ENCODE measurements at places on chromosomes 13 and 19.

GRCh38 chr19:15159251-15159650, 41.5 kb downstream of the NOTCH3 start:
- no peaks in the 10 kb centered on the region for H3K4me1 ChIP-seq
- H3K27me3 ChIP-seq = peaks cover 3% of the 10 kb centered on the region

DNA sequence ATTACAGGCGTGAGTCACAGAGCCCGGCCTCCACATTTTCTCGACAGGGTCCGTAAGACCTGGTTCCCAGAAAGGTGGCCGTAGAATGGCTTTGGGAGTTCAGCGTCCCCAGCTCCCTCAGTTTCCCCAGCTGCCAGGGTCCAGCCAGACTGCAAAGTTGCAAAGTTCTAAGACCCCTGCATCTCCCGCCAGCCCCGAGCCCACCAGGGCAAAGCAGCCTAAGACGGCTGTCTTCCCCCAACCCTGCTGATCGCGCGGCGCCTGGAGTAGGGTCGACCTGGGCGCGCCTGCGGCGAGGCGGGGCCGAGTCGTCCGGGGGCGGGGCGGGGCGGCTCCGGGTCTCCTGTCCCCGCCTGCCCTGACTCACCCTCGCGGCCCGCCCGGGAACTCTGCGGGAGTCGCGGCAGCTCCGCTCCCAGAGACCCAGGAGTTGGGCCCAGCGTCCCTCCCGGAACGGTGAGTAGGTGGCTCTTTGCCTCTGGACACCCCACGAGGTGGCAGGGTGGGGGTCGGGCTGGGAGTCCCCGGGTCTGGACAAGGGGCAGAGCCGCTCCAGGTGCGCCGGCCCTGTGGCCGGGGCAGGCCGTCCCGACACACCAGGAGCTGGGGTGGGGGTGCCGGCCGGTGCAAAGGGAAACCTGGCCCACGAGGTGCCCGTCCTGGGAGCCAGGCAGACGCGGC, at the start of gene LRRC8E:
TSS of gene LRRC8E (plus strand) at position 366 of the 681 bp plus-strand sequence. CDS start 7,094 bp downstream, outside the sequence.
- ATAC-seq = peak; percentile 81
- no peak within 1 kb of the TSS for H3K27ac ChIP-seq
- H3K27me3 ChIP-seq = no peaks in the 10 kb centered on the region
- no peaks in the 10 kb centered on the region for H3K4me1 ChIP-seq
- no peaks in the 10 kb centered on the region for H3K36me3 ChIP-seq

GRCh38 chr19:13993590-13994300, 12.4 kb downstream of the RFX1 start:
- no peaks in the 10 kb centered on the region for H3K27me3 ChIP-seq
- no peak overlapping the region for H3K27ac ChIP-seq
- peaks cover 23% of the 10 kb centered on the region for H3K36me3 ChIP-seq
- H3K4me1 ChIP-seq = peaks cover 11% of the 10 kb centered on the region
- ATAC-seq = no peak

- peak overlapping the region; percentile 70 for H3K27ac ChIP-seq
- peaks cover 15% of the 10 kb centered on the region for H3K4me1 ChIP-seq
- ATAC-seq = no peak
- H3K36me3 ChIP-seq = no peaks in the 10 kb centered on the region
- H3K27me3 ChIP-seq = no peaks in the 10 kb centered on the region
- H3K4me3 ChIP-seq = no peak overlapping the region
These were observed 53.6 kb downstream of the DGKH start for GRCh38 chr13:42101821-42102585.

GRCh38 chr13:106507560-106508274, 27.7 kb downstream of the EFNB2 start:
- H3K27ac ChIP-seq = no peak overlapping the region
- no peak overlapping the region for H3K4me3 ChIP-seq
- no peaks in the 10 kb centered on the region for H3K36me3 ChIP-seq
- ATAC-seq = no peak
- no peaks in the 10 kb centered on the region for H3K4me1 ChIP-seq

DNA sequence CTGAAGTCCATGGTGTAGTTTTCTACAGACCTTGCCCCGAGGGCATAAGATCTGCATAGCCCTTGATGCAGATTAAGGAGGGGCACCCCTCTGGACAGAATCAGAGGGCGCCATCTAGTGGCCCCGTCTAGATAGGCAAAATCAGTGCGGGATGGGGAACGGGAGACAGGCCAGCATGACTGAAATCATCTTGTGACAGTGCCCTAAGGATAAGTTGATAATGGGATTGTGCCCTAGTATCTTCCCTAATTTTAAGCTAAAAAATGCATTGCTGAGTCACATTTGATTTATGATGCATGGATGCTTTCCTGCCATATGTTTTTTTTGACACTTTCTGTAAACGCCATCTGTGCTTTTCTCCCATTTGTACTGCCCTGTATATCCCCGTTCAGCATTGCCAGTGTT, 19.0 kb upstream of the GPI start:
- peaks cover 58% of the 10 kb centered on the region for H3K36me3 ChIP-seq
- H3K27me3 ChIP-seq = no peaks in the 10 kb centered on the region
- no peak overlapping the region for H3K4me3 ChIP-seq
- peak overlapping the region; percentile 59 for H3K27ac ChIP-seq

- ATAC-seq = no peak
- H3K27me3 ChIP-seq = no peaks in the 10 kb centered on the region
- no peaks in the 10 kb centered on the region for H3K36me3 ChIP-seq
- no peak overlapping the region for H3K27ac ChIP-seq
These were observed 5.1 kb downstream of the ANKLE1 start for GRCh38 chr19:17286752-17287151.

DNA sequence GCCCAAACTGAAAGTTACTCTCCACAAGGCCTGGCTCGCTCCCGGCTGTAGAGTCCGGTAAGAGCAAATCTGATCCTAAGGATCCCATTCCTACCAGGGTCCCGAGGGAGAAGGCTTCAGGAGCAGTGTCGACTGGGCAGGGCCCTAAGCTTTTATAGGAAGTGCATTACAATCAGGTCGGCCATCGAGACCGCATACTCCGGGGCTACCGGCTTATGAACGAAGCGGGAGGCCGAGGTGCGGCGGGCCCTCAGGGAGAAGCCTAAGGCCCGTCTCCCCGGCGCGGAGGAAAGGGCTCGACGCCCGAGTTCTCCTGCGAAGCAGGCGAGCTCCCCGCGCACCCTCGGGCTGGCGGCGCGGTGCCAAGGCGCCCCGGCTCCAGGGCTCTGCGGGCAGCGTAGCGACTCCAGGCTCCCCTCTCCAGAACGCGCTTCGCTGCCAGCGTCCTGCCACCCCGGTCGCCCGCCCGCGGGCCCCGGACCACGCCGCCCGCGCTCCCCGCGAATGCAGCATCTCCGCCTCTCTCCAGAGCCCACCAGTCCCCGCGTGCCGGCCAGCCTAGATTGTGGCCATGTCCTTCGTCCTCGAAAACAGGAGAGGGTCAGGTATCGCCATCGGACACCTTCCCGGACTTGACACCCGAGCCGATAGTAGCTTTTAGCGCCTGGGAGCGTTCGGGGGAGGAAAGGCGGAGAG, 1.4 kb downstream of the EFNB2 start:
- peaks cover 5% of the 10 kb centered on the region for H3K36me3 ChIP-seq
- H3K4me3 ChIP-seq = peak overlapping the region; percentile 64
- peaks cover 5% of the 10 kb centered on the region for H3K4me1 ChIP-seq
- no peak overlapping the region for H3K27ac ChIP-seq
- ATAC-seq = no peak
- peaks cover 32% of the 10 kb centered on the region for H3K27me3 ChIP-seq

GRCh38 chr13:94829185-94829836, 117.0 kb upstream of the SOX21 start:
- H3K4me3 ChIP-seq = no peak overlapping the region
- H3K36me3 ChIP-seq = no peaks in the 10 kb centered on the region
- peaks cover 6% of the 10 kb centered on the region for H3K27me3 ChIP-seq
- no peak for ATAC-seq
- no peak overlapping the region for H3K27ac ChIP-seq

DNA sequence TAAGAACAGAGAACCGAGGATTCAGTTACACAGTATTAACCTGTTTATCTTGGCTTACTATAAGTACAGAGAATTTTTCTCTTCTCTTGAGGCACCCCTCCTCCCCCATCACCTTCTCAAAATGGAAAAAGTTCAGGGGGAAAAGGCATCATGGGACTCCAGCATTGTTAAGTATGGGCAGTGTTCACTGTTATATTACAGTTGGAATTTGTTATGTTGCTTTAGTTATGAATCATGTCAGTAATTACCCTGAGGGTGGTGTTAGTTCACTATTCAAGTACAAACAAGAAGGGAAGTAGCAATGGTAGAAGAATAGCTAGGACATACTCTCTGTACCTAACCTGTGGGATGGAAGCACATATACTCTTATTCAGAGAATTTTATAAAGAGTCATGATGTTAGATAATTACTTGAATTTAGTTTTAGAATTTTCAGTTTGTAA, 12.0 kb downstream of the LPAR6 start:
- peaks cover 7% of the 10 kb centered on the region for H3K36me3 ChIP-seq
- no peaks in the 10 kb centered on the region for H3K27me3 ChIP-seq
- peak overlapping the region; percentile 80 for H3K27ac ChIP-seq
- peaks cover 32% of the 10 kb centered on the region for H3K4me1 ChIP-seq
- H3K4me3 ChIP-seq = peak overlapping the region; percentile 66

DNA sequence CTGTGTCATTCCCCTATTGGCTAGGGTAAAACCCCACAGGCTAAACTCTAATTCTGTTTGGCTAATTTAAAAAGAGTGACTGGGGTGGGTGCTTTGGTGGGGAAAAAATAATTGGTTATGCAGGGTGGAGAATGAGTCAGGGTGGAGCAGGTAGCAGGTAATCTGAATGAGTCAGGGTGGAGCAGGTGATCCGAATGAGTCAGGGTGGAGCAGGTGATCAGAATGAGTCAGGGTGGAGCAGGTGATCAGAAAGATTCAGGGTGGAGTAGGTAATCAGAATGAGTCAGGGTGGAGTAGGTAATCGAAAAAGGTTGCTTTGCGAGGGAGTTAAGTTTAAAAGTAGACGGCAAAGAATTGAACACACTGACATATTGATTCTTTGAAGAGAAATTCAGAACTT, 1218.8 kb upstream of the ATXN8OS start:
- H3K27ac ChIP-seq = no peak overlapping the region
- H3K4me1 ChIP-seq = no peaks in the 10 kb centered on the region
- ATAC-seq = no peak
- H3K36me3 ChIP-seq = no peaks in the 10 kb centered on the region
- H3K27me3 ChIP-seq = no peaks in the 10 kb centered on the region
